ENCODE measurements at places on chromosomes 7 and 10.
A peak's percentile ranks its signal among the peaks of the same experiment; 100 is the strongest.

DNA sequence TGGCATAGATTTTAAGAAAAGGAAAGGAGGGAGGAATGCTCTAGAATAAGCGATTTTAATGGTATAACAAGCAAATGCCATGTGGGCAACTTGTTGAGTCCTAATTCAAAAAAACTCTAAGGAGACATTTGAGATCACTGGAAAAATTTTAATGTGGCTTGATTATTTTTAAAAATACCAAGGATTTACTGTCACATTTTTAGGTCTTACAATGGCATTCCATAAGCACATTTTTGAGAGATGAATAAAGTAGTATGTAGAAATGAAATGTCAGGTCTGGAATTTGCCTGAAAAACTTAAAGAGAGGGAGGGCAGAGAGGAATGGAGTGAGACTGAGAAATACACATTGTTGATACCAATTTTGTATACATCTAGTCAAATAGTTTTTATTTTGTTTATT, 20.3 kb downstream of the NCAPG2 start:
- DNase-seq, result no peak

DNA sequence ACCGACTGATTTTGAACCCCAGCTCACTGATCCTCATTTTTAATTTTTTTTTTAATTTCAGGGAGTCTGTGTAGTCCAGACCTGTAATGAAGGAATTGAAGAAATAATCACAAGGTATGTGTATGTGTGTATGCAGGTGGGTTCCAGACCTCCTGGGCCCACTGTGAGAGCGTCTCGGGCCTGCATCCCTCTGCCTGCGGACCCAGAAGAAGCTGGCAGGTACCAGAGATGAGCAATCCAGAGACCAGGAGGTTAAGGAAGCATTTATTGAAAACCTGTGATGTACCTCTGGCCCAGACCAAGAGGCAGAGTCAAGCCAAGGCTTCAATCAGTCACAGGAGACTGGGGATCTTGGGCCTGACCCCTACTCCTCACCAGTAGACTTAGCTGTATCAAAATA, 10.8 kb downstream of the SYCE1 start:
- DNase-seq, result no peak

- DNase-seq, result no peak
These were observed 17.3 kb downstream of the KDM7A start for GRCh38 chr7:140159497-140159896.

DNA sequence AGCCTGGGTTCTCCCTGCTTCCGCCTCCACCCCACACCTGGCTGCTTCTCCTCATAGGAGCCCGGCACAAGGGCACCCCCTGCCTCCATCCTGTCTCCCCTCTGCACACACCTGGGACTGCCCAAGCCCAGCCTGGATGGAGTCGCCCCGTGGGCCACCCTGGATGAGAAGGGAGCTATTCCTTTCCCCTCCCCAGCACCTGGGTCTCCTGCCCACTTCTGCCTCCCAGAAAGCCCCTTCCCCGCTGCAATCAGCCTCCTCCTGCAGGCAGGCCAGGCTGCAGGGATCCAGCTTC, 45.2 kb downstream of the ELFN1 start:
- no peak for DNase-seq

- DNase-seq, result no peak
These were observed 602.8 kb downstream of the KCNMA1 start for GRCh38 chr10:77034795-77035194.

GRCh38 chr10:20855398-20856038, 41.6 kb downstream of the NEBL start:
- DNase-seq, result no peak

GRCh38 chr7:28082071-28082470, 98.5 kb downstream of the JAZF1 start:
- no peak for DNase-seq

DNA sequence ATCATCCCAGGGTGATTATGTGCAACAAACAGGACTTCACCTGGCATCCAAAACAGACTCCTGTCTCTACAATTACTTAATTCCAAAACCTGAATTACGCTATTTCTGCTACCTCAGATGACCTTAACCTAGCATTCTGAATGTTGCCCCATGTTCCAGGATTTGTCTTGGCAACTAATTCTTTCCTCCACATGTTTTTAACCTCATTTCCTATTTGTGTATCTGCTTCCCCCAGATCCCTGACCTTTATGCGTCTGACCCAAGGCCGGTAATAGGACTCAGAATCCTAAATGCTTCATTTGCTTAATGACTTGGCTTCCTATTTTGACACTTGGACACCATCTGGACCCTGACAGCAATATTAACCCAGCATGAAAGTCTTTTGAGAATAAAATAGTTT, 8.7 kb upstream of the ING3 start:
- no peak for DNase-seq

DNA sequence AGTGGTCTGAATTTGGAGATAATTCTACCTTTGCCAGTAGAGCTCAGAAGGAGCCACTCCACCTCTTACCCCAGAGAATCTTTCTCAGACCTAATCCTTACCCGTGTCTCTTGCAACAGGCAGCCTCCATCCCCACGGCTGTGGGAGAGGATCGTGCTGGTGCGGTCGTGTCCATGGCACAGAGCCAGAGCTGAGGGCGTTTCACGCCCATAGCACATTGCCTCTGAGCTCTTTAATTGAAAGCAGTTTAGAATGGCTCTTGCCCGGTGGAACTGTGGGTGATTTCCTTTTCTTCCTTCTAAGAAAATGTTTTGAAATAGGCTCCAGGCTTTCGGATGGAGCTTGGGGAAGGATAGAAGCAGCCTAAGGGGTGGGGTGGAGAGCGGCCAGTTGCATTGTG, 41.5 kb downstream of the PRF1 start:
- DNase-seq, result no peak

GRCh38 chr7:134755422-134756022, 23.9 kb upstream of the CALD1 start:
- no peak for DNase-seq

DNA sequence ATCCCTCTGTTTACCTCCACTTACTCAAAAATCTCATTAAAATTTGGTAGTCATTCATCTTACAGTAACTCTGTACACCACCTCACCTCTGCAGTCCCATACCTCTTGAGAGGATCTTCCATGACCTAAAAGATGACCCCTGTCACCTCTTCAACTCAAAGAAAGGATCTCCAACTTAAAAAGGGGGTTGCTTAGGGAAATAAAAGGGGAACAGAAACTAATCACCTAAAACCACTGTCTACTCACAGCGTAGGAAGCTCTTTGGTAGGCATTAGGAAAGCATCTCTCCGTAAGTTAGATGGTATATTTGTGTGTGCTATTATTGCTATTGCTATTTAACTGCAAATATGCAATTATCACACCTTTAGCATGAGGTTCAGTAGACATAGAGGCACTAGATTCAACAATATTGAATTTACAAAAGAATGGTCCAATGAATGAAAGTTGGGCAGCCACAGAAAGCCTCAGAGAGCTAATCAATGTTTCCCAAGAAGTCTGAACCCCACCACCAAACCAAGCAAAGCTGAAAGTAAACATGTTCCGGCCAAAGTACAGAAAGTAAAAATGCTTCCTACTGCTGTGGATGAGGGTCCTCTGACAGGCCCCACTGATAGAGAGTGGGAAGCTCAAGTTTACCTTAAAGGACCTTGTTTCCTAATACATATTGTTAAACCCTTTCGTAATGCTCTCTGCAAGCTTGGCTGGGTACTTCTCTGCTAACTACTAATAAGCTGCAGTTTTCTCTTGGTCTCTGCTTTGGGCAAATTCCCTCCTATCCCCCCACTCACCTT, 105.8 kb downstream of the GRM8 start:
- DNase-seq, result no peak

DNA sequence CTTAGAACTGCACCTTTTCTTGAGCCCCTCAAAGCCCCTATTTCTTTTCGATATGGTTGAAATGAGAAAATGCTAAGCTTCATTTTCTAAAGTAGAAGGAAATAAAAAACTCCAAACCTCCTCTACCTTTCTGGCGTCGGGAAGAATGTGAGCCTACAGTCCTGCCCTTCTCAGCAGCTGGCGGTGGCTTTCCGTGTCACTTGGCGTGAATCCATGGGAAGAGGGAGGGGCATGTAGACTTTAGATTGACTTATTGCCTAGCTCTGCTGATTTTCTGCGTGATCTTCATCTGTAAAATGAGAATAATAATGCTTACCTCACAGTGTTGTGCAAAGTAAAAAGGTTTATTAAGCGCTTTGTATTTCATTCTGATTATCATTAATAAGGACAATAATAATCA, 35.0 kb downstream of the PRR15 start:
- no peak for DNase-seq

DNA sequence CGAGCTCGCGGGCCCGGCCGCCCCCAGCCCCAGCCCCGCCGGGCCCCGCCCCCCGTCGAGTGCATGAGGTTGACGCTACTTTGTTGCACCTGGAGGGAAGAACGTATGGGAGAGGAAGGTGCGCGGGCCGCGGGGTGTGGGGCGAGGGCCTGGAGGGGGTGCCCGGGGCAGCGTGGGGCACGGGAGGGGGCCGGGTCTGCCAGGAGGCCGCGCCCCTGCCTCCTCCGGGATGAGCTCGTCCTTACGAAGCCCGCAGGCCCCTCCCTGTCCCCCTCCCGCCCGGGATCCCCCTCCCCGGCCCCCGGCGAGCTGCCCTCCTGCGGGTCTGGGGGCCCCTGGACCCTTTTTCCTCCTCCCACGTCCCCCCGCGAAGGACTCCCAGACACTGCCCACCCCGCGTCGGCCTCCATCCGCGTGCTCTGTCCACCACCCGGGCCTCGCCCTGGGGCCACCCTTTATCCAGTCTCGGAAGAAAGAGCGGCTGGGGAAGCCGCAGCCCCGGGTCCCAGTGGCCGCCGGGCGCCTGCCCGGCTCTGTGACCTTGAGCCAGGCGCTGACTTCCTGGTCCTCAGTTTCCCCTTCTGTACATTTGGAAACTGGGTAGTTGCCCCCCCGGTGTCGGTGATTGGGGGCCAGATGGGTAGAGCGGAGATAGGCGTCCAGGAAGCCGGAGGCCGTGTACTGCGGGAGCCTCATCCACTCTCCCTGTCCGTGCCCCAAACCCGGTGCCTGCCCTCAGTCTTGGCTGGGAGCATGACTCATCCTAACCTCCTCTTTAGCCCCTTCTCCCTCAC, 521 bp downstream of the LIMK1 start:
- DNase-seq, result no peak

DNA sequence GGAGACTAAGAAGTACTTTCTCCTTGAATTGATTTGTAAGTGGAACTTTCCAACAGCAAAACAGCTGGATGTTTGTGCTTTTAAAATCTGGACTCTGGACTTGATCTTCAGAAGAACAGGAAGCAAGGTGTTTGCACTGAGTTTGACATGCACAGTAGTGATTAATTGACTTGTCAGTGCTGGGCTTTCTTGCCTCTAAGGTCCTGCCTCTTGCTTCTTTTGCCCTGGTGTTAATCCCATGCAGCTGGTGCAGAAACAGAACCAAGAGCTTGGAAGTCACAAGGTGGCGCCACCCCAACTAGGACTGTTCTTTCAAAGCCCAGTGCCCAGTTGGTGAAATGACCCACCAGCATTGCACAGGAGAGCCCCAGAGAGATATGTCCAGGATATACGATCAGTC, 66.8 kb upstream of the SEPHS1 start:
- no peak for DNase-seq

GRCh38 chr10:72087392-72087968, 871 bp downstream of the SPOCK2 start:
- DNase-seq, result peak; percentile 51

DNA sequence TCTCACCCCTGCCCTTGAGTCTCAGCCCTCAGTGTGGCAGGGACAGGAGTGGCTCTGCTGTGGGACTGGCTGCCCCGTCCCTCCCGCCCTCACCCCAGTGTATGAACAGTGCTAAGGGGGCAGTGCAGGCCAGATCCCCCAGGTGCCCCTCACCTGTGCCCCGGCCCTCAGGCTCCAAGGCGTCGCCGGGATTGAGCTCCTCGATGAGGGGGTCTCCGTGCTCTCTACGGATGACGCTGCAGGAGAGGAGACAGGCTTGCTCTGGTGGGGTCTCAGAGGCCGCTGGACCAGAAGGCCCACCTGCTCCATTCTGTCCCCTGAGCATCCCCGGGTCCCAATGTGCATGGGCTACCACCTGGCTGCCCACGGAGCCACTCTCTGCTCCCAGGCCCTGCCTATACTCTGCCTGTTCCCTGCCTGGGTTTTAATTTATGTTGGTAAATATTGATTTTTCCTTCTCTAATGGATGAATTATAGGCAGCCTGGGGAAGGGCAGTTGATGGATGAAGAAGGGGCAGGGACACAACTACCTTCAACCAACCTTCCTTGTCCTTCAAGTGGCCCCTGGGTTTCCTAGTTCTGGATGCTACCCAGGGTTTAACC, 47.2 kb downstream of the GOLGA7B start:
- DNase-seq, result no peak

- DNase-seq, result no peak
These were observed 12.0 kb downstream of the ZSCAN25 start for GRCh38 chr7:99628471-99629465.

GRCh38 chr10:44500451-44500850, 115.6 kb upstream of the CXCL12 start:
- DNase-seq, result no peak

- no peak for DNase-seq
These were observed 69.4 kb downstream of the RNF133 start for GRCh38 chr7:122629412-122629953.

GRCh38 chr10:14456218-14456869, 125.6 kb upstream of the FRMD4A start:
- DNase-seq, result no peak

DNA sequence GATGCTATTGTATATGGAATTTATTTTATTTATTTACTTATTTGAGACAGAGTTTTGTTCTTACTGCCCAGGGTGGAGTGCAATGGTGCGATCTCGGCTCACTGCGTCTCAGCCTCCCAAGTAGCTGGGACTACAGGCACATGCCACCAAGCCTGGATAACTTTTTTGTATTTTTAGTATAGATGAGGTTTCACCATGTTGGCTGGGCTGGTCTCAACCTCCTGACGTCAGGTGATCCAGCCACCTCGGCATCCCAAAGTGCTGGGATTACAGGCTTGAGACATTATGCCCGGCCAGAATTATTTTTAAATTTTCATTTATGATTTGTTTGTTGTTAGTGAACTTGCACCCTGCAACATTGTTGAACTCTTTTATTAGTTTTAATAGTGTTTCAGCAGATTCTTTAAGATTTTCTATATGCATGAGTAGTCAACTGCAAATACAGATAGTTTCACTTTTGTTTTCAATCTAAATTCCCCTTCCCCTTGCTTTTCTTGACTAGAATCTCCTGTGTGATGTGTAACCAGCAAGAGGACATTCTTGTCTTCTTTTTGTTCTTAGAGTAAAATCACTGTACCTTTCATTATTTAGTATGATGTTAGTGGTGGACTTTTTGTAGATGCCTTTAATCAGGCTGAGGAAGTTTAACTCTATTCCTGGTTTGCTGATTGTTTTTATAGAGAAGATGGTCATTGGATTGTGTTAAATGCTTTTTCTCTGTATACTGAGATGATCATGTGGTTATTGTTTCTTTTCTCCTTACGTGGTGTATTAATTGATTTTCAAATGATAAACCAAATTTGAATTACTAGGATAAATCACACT, 27.8 kb downstream of the ZNF33A start:
- DNase-seq, result no peak

- DNase-seq, result no peak
These were observed 48.2 kb upstream of the LOXL4 start for GRCh38 chr10:98316170-98316569.

GRCh38 chr7:17447728-17448478, 149.5 kb downstream of the AHR start:
- DNase-seq, result no peak

Measured in CD8-positive, alpha-beta memory T cell (primary cell).